ENCODE measurements at places on chromosomes 2 and 18.

- DNase-seq: no peak
Measured at GRCh38 chr18:9750606-9751304, 42.7 kb downstream of the RAB31 start.

GRCh38 chr2:220029013-220029412 lies 401.6 kb downstream of the SLC4A3 start:
- DNase-seq: no peak

DNA sequence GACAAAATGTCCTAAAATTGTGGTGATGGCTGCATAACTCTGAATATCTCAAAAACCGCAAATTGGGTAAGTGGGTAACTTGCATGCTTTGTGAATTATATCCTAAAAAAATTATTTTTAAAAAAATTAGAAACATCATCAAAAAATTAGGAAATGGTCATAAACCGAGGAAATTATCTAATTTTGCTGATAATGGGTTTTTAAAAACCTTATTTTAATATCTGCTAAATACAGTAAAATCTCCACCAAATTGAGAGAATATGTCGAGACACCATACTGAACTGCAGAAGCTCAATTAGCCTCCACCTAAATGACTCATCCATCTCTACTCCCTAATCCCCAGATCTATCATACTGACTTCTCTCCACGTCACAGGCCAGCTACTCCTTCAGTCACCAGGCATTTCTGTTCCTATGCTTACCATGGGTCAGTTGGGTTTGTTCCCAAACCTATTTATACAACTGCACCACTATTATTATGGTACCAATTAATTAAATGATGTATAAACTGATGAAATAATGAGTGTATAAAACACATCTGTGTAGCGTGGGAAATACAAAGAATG lies 36.1 kb downstream of the SPIRE1 start:
- DNase-seq: no peak

- no peak for DNase-seq
Measured at GRCh38 chr2:190060019-190060418, 2.5 kb downstream of the MSTN start.

DNA sequence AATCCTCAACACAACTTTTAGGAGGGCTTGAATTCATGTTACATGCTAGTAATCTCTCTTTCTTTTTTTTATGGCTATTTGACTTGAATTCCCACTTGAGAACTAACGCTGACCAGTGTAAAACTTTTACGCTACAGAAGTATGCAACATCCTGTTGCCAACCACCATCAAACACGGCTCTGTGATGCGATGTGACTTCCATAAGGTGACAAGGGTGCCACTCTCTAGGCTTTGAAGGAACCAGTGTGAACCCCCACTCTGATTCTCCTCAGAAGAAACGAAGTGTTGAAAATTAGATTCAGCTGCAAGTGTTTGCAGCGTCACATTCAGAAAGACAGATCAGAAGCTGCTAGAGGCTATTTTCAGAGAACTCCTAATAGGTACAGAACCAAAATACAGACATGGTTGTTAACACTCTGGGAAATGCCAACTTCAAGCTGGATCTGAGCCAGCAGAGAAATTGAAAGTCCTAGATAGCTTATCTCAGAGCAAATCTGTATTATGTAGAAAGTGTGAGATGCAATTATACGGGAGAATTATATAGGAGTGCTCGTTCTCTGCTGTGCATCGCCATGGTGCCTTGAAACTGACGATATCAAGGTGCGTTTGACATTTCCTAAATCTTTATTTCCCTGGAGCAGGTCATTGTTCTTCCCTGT lies 271.2 kb downstream of the LPIN1 start:
- DNase-seq: no peak

- DNase-seq: no peak
Measured at GRCh38 chr2:190978389-190979053, 35.5 kb downstream of the STAT1 start.

GRCh38 chr2:156334496-156335478 lies 2.3 kb upstream of the NR4A2 start:
- no peak for DNase-seq

GRCh38 chr2:150653351-150653750 lies 165.9 kb upstream of the RND3 start:
- DNase-seq: no peak

DNA sequence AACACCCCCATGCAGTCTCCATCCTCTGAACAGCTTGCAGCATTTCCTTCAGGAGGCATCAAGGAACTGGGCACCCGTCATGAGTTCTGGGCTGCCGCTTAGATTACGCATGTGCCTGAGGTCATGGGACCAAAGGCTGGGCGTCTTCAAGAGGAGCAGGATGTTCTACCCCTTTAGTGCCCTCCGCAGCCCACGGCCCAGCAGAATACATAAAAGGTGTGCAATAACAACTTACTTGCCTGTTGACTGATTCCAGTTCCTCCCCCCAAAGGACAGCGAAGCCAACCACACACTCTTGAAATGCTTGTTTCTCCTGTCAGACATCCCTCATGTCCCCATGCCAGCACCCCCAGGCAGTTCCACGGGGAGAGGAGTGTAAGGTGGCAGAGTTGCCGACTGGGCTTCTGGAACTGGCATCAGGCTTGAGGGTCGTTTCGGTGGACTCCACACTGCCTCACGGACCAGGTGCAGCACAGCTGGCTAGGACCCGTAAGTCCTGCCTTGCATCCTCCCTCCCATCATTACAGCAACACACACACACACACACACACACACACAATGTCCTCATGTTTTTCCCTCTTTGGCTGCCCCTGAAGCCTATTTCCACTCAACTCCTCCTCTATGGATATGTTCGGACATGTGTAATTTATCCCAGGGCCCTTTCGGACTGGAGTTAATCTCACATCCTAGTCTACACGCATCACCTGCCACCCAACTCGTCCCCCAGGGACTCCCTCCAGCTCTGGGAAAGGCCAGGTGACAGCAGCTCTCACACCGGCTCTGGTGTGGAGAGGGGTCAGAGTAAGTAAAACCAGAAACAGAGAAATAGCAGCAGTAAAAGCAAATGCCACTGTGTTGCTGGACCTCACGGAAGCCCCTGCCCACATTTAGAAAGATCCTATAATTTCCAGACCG lies 200.7 kb downstream of the BCL11A start:
- DNase-seq: no peak

GRCh38 chr18:23399067-23399466 lies 54.0 kb upstream of the RIOK3 start:
- no peak for DNase-seq

DNA sequence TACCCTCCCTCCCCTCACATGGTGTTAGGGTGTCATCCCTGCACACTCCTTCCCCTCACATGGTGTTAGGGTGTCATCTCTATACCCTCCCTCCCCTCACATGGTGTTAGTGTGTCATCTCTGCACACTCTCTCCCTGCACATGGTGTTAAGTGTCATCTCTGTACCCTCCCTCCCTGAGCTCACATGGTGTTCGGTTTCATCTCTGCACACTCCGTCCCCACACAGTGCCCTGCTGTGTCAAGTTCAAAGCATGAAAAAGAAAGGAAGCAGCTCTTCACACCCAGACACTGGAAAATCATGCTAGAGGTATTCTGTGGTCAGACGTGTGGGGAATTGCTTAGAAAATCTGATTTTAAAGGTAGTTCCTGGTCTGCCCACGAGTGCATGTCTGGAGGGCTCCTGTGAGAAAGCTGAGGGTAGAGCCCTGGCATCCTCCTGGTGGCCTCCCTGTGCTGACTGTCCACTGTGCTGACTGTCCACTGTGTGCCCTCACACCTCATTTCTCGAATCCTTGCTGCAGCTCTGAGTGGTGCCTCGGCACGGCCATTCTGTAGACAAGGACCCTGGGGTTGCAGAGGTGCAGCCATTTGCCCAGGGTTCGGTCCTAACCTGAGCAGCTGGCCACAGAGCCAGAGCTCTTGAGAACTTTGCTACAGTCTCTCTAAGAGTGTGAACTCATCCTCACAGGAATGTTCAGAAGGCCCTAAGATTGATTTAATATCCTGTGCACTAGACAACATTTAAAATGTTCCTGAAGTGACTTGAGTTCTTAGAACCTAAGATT lies 69.1 kb upstream of the NFATC1 start:
- DNase-seq: no peak

- DNase-seq: no peak
Measured at GRCh38 chr2:221135699-221136098, 436.4 kb downstream of the EPHA4 start.

DNA sequence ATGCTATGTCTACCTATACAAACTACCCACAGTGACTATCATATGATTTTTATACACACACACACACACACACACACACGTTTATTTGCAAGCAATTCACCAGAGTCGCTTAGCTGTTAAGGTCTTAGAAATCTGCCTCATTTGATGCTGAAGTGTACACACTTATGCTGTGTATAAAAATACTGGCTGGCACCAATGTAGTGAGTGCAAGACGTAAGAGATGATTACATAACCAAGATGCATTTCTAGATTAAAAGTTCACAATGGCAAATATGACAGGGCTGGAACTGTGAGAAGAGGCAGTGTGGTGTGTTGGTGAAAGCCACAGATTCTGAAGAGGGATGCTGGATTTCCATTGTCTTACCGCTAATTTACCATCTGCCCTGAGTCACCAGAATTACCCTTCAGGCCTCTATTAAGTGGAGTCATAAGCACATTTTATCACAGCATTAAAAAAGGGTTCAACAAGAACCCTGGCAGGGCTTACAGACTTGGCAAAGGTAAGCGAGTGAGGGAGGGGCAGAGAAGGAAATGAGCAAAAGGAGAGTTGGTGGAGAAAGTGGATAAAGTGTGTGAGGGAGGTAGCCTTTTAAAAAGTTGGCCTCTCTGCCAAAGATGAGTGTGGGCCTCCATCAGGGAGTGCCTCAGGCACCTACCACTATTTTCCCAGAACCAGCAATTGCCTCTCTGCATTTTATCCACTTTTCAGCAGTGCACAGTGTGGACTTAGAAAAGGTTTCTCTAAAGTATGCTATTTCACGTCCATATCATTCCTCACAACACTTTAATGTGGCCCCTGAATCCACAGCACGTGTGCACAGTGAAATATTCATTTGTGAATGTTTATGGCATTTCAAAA lies 21.5 kb downstream of the MEIS1 start:
- no peak for DNase-seq

GRCh38 chr18:72895548-72895947 lies 27.8 kb upstream of the NETO1 start:
- DNase-seq: no peak

- no peak for DNase-seq
Measured at GRCh38 chr2:192275632-192276031, 80.9 kb upstream of the TMEFF2 start.

GRCh38 chr2:27086724-27087593 lies at the start of gene KHK:
TSS of gene KHK (plus strand) at chr2:27086772. CDS start at chr2:27087260, 488 bp downstream.
- no peak for DNase-seq

DNA sequence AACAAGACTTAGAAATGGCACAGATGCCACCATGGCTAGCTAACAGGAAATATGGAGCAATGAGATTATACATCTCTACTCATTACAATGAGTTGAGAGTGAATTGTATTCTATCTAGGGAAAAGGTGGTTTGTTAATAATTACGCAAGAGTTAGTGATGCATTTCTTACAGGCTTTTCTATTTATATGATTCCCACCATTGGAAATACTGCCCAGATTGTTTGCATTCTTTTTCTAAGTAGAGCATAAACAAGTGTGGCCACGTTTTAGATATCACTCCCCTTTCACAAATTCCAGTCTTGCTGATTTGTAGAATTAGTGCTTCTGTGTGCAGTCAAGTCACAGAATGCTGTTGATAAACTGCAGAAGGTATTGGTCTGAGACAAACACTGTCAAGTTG lies 56.6 kb downstream of the ZNF804A start:
- no peak for DNase-seq

GRCh38 chr2:24576617-24577016 lies 85.6 kb downstream of the NCOA1 start:
- DNase-seq: no peak

DNA sequence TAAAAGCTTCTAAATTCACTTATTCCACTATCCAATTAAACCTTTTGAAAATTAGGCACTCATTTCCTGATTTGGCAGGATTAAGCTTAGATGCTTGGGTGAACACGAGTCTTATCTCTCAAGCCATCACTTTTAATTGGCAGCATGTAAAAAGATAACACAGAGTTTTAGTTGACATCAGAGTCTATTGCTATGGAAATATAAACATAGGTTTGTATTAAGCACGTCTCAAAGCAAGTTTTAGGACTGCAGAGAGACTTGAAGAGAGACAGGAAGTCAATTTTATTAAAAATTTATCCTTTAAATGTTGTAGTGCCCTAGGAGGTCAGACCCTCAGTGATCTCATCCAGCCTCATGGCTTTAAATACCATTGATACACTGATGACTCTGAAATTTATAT lies 5.6 kb downstream of the RBKS start:
- no peak for DNase-seq

GRCh38 chr18:51070545-51070944 lies 40.5 kb downstream of the SMAD4 start:
- no peak for DNase-seq

DNA sequence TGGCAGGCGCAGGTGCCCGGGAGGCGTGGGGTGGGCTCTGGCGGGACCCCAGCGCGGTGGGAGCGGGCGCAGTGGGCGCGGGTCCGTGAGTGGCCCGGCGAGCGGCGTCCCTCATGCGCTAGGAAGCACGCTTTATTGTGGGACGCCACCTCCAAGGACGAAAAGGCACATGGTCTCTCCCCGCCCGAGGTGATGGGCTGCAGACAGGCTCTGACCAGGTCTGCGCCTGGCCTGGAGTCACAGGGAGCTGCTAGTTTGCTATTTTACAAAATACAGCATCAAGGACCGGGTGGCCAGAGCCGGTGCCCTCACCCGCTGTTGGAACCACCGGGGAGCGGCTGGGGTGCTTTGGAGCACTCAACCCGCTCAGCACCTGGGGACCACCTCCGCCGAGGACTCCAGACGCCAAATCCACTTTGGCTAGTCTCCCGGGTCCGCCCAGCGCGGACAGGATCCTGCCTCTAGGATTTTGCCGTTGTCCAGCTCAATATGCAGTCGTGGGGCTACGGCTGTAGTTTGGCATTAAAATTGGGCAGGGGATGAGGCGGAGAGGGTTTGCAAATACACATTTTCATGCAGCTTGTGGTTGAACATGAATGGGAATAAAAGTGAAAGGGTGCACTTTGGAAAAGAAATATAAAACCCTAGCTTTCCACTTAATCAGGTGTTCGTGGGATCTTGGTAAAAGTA lies 65.4 kb downstream of the LRRFIP1 start:
- DNase-seq: no peak

All from CMK (cell line).